ENCODE measurements at places on chromosomes 2 and 18.

DNA sequence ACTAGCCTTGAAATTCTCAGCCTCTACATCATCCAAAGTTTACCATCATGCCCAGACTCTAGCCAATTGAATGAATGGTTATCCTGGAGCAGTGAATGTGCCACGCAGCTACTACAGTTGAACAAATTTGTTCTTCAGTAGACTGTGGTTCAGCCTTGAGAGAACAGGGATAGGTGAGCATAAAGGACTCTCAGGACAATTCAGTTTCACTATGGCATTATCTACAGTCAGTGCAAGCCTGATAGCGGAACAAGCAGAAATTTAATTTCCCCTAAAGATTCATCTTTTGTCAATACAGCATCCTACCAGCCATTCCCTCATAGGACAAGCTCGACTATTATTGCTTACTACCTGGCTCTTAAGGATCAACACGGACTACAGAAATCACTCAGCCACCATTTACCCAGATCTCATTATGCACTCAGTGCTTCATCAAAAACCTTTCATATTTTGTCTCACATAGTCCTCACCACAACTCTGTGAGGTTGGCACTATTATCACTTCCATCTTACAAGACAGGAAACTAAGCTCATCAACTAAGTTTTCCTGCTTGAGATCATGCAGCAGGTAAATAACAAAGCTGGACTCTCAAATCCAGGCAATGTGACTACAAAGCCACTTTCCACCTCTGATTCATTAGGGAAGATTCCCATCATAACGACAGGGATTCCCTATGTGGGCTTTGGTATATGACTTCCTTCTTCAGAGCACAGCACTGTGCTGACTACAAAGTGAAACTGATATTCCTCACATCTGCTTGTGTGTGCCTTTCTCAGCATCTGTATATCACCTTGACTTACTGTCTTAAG is 181.5 kb upstream of the ACVR2A start:
- DNase-seq, result no peak

DNA sequence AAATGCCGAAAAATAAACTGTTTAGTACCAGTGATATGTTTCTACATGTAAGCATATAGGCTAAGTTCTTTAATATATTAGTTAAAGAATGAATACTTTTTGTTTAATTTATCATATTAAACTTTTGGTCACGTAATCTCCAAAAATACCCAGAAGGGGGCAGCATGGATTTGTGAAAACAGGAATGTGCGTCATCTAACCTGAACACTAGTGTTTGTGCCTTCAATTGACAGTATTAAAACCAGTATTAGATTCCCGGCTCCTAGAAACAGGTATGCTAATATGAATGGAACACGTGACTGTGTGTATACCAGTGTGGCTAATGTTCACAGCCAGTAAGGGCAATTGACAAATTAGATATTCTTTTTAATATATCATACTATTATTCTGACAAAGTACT is 51.8 kb downstream of the WDR7 start:
- DNase-seq, result peak; percentile 42

- DNase-seq, result no peak
Observed at GRCh38 chr18:3183103-3183717, 36.6 kb downstream of the MYOM1 start.

DNA sequence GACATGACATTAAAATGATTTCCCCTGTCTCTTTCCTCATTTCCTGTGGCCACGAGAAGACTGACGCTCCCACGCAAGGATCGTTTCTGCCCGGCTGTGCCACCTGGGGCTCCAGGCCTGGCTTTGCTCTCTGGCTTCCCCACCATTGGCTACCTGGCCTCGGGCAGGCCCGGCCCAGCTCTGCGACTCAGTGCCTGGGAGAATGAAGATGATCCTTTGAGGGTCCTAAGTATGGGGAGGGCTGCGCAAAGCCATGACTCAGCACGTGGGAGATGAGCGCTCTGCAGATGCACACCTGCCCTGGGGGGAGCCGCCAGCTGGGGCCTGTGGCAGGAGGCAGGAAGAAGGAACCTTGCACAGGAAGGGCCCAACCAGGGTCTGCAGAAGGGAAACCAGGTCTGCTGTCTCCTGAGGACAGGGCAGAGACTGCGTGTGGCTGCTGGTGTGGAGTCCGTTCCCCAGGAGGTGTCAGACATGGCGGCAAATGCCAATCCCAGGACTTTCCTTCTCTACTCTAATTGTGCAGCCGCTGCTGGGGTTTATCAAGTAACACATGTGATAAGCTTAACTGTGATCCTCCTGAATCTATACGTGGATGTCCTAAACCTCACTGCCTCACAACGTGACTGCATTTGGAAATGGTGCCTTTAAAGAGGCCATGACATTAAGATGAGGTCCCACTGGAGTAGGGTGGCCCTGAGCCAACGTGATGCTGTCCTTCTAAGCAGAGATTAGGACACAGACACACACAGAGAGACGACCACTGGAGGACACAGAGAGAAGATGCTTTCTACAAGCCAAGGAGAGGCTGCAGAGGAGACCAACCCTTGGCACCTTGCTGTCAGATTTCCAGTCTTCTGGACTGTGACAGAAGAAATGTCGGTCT is 32.9 kb downstream of the MBP start:
- DNase-seq, result no peak

DNA sequence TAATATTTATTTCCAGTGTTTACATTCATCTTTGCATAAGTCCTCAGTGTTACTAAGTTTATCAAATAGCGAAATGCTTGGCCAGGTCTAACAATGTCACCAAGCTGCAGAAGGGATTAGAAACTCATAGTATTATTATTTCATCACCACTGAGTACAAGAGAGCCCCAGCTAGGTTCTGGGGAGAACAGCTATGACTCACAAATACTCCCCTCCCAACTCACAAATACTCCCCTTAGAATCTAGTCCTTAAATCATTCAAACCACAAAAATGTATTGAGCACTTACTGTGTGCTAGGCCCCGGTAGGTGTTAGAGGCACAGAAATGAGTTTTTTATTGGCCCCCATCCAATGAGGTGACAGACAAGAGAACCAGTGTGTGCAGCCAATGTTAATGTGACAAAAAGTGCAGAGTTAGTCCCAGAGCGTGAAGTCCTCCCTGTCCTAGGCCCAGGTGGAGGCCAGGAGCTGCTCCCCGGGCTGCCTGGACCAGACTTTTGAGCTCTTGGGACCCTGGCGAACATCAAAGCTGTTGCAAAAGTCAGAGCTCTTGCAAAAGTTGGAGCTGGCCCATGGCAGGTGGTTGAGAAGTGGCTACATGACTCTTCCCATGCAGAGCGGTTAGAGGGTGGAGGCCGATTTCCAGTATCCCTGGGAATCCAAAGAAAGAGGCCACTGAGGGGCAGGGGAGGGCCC is 9.8 kb downstream of the STEAP3 start:
- DNase-seq, result no peak

DNA sequence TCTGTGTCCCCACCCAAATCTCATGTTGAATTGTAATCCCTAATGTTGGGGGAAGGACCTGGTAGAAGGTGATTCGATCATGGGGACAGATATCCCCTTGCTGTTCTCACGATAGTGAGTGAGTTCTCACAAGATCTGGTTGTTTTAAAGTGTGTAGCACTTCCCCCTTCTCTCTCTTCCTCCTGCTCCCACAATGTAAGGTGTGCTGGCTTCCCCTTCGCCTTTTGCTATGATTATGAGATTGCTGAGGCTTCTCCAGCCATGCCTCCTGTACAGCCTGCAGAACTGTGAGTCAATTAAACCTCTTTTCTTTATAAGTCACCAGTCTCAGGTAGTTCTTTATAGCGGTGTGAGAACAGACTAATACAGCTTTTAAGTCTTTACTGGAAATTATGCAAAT is 193.3 kb upstream of the RBBP8 start:
- DNase-seq, result no peak

GRCh38 chr2:119826370-119826961 is 66.7 kb downstream of the PTPN4 start:
- no peak for DNase-seq

GRCh38 chr2:1497122-1497611 is 83.9 kb downstream of the TPO start:
- DNase-seq, result no peak

DNA sequence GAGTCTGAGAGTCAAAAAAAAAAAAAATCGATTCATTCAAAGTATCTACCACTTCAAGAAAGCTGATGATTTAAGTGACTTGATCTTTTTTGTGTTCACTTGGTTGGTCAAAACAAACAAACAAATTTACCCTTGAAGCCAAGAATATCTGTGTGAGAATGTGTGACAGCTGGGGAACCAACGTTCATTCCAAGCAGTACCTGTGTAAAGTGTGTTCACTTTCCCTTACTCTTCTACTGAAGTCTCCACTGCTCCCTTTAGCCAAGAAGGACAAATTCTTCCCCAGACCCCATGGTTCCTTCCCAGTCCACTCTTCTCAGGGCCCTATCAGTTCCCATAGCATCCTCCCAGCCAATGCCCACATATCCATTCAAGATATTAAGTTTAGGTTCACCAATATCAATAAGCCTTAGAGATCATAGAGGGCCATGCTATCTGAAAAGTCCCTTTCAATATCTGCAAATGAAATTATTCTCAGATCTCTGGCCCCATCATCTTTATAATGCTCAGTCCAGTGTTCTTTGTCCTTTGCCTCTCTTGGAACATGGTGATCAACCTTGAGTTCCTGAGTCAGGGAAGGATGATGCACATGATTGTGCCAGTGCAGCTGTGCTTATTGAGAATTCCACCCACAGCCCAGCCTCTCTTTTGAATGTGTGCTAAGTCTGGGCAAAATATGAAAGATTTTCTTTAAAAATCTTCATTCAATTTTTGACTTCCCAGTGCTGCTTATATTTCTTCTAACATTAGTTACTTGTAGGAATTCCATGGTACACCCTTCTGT is 82.8 kb upstream of the DTNA start:
- no peak for DNase-seq

Data from NCI-H2081 (cell line).